GM23248 (cell line): ENCODE measurements at places on chromosomes 2 and 18. TPM values are rescaled to one million over a fixed set of nuclear protein-coding genes. Genes with fewer than 3 reads are reported as not detected.

COX7A2L gene
- 202 and 220 TPM in 2 replicates for total RNA-seq

CMPK2 gene
- total RNA-seq = 0.13 TPM in 1 of 2 replicates, not detected in the other

CYP27A1 gene
- total RNA-seq = 3.9 and 4.1 TPM in 2 replicates

GPR45 gene
- total RNA-seq = not detected in 2 replicates

HPCAL1 gene
- 36.5 and 65.4 TPM in 2 replicates for total RNA-seq

TOGARAM2 gene
- total RNA-seq = not detected in 2 replicates

RAX gene
- not detected in 2 replicates for total RNA-seq

SLC9A4 gene
- total RNA-seq = not detected in 2 replicates

PDE1A gene
- total RNA-seq = 1.9 and 16.3 TPM in 2 replicates
